ENCODE measurements at places on chromosomes 2 and 18.

DNA sequence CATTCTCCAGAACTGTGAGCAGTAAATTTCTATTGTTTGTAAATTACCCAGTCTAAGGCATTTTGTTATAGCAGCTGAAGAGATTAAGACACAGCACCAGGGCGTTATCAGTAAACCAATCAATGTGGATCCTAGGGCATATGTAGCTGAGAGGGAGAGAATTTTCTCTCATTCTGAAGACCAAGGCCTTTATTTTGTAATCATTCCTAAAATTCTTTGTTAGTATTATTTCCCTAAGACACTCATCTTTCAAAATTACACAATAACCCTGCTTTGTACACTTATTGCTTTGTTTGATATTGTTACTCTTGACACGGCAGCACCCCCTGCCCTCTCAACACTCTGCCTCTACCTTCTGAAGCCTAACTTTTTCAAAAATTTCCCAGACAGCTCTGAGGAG is 419.1 kb downstream of the SLC4A3 start:
- no peak for DNase-seq

GRCh38 chr2:203583701-203584100 is 48.6 kb upstream of the RAPH1 start:
- DNase-seq: no peak

DNA sequence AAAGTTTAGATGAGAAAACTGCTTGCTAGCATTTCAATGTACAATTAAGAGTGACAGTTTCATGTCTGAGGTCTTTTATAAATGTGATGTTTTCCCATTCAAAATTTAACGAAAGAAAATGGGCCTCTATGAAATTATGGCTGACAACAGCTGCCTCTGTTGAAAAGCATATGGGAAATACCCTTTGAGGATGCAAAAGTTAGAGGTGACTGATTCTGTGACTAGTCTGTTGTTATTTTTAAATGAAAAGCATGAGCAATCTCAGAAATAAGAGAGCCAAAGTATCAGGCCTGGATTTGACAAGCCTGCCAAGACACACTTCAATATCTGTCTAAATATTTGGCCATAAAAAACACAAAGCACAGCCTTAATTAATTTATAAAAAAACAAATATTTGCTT is 580.8 kb downstream of the ERBB4 start:
- no peak for DNase-seq

GRCh38 chr2:219497495-219498279 is 1.0 kb upstream of the GMPPA start:
- no peak for DNase-seq

- peak; percentile 44 for DNase-seq
These were observed 6.8 kb upstream of the CYP26B1 start for GRCh38 chr2:72154386-72154975.

- DNase-seq: no peak
These were observed 212.0 kb downstream of the MCFD2 start for GRCh38 chr2:46703588-46703987.

DNA sequence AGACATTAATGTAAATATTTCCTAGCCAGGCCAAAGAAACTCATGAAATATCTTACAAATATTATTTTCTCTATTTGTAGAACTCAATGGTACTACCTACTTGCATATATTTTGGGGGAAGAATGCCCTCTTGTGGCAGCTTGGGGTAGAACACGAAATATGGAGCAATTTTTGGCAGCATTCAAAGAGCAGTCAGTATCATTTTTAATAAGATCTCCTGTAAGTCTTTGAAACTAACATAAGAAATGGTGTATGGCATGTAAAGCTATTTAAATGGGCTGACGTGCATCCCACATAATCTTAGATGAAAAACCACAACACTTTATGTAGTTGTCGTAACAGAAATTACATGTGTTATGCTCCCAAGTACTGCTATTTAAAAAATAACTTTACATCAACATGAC is 62.3 kb upstream of the CCDC195 start:
- DNase-seq: peak; percentile 82

- DNase-seq: no peak
These were observed 89.9 kb downstream of the GLI2 start for GRCh38 chr2:120825370-120826259.

DNA sequence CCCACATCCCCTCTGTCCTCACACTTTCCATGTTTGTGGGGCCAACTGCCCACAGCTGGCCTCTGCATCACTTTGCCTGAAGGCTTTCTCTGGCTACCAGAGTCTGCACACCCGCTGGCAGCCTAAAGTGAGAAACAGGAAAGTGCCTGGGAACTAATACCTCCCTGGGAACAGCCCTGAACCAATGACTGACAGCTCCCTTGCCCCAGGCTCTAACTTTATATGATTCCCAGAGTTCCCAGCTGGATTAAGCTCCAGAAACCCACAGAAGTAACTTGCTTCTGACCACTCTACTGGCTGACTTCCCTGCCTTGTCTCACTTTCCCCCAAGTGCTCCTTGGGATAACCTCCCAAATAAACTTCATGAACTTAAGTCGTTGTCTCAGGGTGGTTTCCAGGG is 159.6 kb upstream of the LMAN1 start:
- no peak for DNase-seq

GRCh38 chr18:49819823-49820671 is 6.7 kb upstream of the ACAA2 start:
- DNase-seq: no peak

- DNase-seq: no peak
These were observed 317.8 kb downstream of the EPHA4 start for GRCh38 chr2:221254299-221254698.
